ENCODE measurements at places on chromosomes 4 and X.

DNA sequence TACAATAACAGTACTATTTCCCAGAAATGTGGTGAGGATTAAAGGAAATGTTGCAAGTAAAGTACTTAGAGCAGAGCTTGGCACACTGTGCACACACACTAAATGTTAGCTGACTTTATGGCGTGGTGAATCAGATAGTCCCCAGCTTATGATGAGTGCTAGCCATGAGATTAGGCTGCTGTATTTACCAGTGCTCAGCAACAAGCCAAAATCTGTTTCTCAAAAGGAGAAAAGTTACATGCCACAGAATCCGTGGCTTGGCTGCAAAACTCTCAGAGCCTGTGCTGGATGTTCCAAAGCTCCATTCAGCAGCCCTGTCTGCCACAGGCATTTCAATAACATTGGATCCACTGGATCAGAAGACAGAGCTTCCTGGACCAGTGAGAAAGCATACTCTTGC is 12.8 kb upstream of the STBD1 start:
- no peaks in the 10 kb centered on the region for H3K36me3 ChIP-seq
- H3K27me3 ChIP-seq: no peaks in the 10 kb centered on the region
- no peak for DNase-seq
- no peak overlapping the region for H3K4me3 ChIP-seq
- H3K27ac ChIP-seq: no peak overlapping the region

GRCh38 chr4:64911846-64912245 is 502.6 kb upstream of the TECRL start:
- no peaks in the 10 kb centered on the region for H3K27me3 ChIP-seq
- H3K4me1 ChIP-seq: no peaks in the 10 kb centered on the region
- no peaks in the 10 kb centered on the region for H3K36me3 ChIP-seq
- H3K4me3 ChIP-seq: no peak overlapping the region

- no peaks in the 10 kb centered on the region for H3K27me3 ChIP-seq
- H3K27ac ChIP-seq: peak overlapping the region; percentile 63
- no peaks in the 10 kb centered on the region for H3K4me1 ChIP-seq
- no peak overlapping the region for H3K4me3 ChIP-seq
- H3K36me3 ChIP-seq: no peaks in the 10 kb centered on the region
- no peak for DNase-seq
Observed at GRCh38 chr4:10226756-10227155, 110.2 kb upstream of the WDR1 start.

DNA sequence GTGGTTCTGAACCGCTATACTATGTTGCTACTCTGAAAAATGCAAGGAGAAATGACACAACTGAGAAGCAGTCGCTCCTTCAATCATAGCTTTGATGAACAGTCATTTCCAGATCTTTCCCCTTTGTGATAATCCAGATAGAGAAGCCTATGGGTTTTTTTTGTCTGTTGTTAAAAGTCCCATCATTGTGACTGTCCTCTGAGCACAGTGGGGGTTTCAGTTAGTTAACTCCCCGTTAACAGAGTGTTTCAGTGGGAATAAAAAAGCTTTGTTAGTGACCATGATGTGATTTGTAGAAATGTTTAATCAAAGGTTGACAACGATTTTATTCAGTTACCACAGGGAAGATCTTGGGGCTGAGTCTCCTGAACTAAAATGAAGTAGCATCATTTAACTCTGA is 176.2 kb upstream of the MAOA start:
- DNase-seq: no peak
- H3K27ac ChIP-seq: no peak overlapping the region
- H3K36me3 ChIP-seq: no peaks in the 10 kb centered on the region
- H3K27me3 ChIP-seq: no peaks in the 10 kb centered on the region
- H3K4me1 ChIP-seq: no peaks in the 10 kb centered on the region
- H3K4me3 ChIP-seq: no peak overlapping the region

- H3K4me1 ChIP-seq: no peaks in the 10 kb centered on the region
- DNase-seq: no peak
- H3K36me3 ChIP-seq: no peaks in the 10 kb centered on the region
- no peak overlapping the region for H3K27ac ChIP-seq
- H3K27me3 ChIP-seq: no peaks in the 10 kb centered on the region
Observed at GRCh38 chr4:8493484-8493883, 52.9 kb downstream of the TRMT44 start.

GRCh38 chr4:48665555-48666186 is 114.4 kb downstream of the FRYL start:
- DNase-seq: no peak
- no peaks in the 10 kb centered on the region for H3K27me3 ChIP-seq
- H3K4me3 ChIP-seq: no peak overlapping the region
- peaks cover 13% of the 10 kb centered on the region for H3K4me1 ChIP-seq
